Keratinocyte (primary cell): ENCODE measurements at places on chromosomes 5 and 9. TPM values are rescaled to one million over a fixed set of nuclear protein-coding genes. Genes with fewer than 3 reads are reported as not detected.
A peak's percentile ranks its signal among the peaks of the same experiment; 100 is the strongest.

LAMC3 gene
- not detected in 3 replicates for polyA plus RNA-seq

TNC gene
- polyA plus RNA-seq, result 50.0 to 103 TPM (median 58.7 TPM) in 3 replicates

TENT4A gene
- polyA plus RNA-seq, result 4.0 to 5.9 TPM (median 4.2 TPM) in 3 replicates

- no peaks in the 10 kb centered on the region for H3K36me3 ChIP-seq
- no peak overlapping the region for H3K4me3 ChIP-seq
- H3K4me1 ChIP-seq, result peaks cover 4% of the 10 kb centered on the region
- H3K27ac ChIP-seq, result no peak overlapping the region
- no peaks in the 10 kb centered on the region for H3K27me3 ChIP-seq
These were observed 31.3 kb downstream of the SPRY4 start for GRCh38 chr5:142293486-142293885.

DNA sequence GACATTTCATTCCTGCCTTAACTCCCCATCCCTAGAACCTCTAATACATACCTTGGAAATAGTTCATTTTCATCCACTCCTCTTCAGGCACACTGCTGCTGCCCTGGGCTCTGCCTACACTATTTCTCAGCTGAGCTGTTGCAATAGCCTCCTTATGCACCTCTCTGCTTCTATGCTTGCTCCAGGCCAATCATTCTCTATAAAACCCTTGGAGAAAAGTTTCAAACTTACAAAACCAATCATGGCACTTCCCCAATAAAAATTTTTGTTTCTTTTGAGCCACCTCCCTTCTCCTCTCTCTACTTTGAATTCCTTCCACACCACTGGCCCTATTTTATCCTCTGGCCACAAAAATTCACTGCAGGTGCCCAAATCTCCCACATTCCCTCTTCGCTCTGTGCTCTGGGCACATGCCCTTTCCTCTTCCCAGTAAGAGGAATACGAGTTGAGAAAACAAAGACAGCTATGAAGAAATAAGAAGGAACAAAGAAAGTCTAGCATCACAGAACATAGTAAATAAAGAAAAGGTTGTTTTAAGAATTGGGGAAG, 301.4 kb downstream of the ELAVL2 start:
- no peak overlapping the region for H3K27ac ChIP-seq
- DNase-seq, result no peak
- no peaks in the 10 kb centered on the region for H3K4me1 ChIP-seq
- H3K27me3 ChIP-seq, result no peaks in the 10 kb centered on the region
- no peaks in the 10 kb centered on the region for H3K36me3 ChIP-seq

- no peak overlapping the region for H3K4me3 ChIP-seq
- H3K36me3 ChIP-seq, result peaks cover 13% of the 10 kb centered on the region
- no peak for DNase-seq
These were observed 79.5 kb downstream of the PRRT1B start for GRCh38 chr9:131624636-131625507.

DNA sequence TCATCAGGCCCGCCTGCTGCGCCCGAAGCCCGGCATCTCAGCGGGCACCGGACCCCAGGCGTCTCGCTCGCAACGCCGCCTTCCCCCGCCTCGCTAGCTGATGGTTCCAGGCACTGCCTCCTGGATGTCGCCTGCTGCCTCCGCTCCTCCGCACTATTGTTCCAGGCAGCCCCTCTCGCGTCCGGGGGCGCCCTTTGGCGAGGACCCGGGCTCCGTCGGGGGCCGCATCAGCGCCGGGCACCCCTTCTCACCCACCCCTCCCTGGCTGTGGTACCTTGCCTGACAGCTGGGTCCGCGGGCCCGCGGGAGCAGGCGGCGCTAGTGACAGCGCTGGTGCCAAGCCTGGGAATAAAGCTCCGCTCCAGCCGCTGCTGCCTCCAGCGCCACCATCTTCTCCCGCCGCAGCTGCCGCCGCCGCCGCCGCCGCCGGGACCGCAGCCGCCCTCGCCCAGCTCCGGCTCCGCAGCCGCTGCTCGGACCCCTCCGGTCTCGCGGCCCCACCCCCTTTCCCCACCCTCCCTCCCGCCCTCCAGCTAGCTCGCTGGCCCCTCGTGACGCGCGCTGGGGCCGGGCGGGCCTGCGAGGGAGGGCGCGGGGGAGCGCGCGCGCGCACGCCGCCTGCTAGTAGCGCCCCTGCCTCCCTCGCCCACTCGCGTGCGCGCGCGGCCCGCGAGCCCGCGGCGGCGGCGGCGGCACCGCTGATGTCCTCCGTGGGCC, at the start of gene APBA1:
Gene APBA1, minus strand, starts transcription at position 493 of the 717 bp plus-strand sequence.
- DNase-seq, result no peak
- H3K4me1 ChIP-seq, result peaks cover 27% of the 10 kb centered on the region
- H3K4me3 ChIP-seq, result peak within 1 kb of the TSS; percentile 71
- no peak within 1 kb of the TSS for H3K27ac ChIP-seq

GRCh38 chr9:134239130-134239903, 75.0 kb upstream of the RNU6ATAC start:
- H3K4me3 ChIP-seq, result no peak overlapping the region
- H3K27me3 ChIP-seq, result peaks cover 22% of the 10 kb centered on the region
- H3K36me3 ChIP-seq, result no peaks in the 10 kb centered on the region

GRCh38 chr9:101047848-101048397, 19.4 kb downstream of the PLPPR1 start:
- H3K36me3 ChIP-seq, result no peaks in the 10 kb centered on the region
- H3K4me3 ChIP-seq, result no peak overlapping the region
- no peak overlapping the region for H3K27ac ChIP-seq
- no peaks in the 10 kb centered on the region for H3K4me1 ChIP-seq
- no peaks in the 10 kb centered on the region for H3K27me3 ChIP-seq

- peaks cover 28% of the 10 kb centered on the region for H3K36me3 ChIP-seq
- DNase-seq, result no peak
- H3K27ac ChIP-seq, result no peak overlapping the region
- H3K4me1 ChIP-seq, result peaks cover 46% of the 10 kb centered on the region
- no peak overlapping the region for H3K4me3 ChIP-seq
These were observed 6.6 kb downstream of the CLTB start for GRCh38 chr5:176409765-176410164.

DNA sequence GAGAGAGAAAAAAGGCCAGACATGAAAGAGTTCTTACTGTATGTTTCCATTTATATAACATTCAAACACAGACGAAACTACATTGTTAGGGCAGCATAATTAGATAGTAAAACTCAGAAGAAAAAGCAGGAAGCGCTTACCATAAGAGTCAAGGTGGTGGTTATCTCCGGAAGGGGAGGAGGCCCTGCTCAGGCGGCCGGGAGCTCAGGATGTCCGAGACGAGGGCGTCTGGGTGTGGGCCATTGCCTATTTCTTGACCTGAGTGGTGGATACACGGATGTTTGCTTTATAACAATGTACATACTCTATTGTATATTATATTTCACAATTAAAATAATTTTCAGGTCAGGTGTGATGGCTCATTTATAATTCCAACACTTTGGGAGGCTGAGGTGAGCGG, 80.9 kb upstream of the COL5A1 start:
- no peaks in the 10 kb centered on the region for H3K27me3 ChIP-seq
- no peak overlapping the region for H3K27ac ChIP-seq
- H3K36me3 ChIP-seq, result no peaks in the 10 kb centered on the region
- H3K4me1 ChIP-seq, result no peaks in the 10 kb centered on the region
- H3K4me3 ChIP-seq, result no peak overlapping the region
- no peak for DNase-seq

- no peaks in the 10 kb centered on the region for H3K4me1 ChIP-seq
- no peak overlapping the region for H3K27ac ChIP-seq
- no peak overlapping the region for H3K4me3 ChIP-seq
- DNase-seq, result no peak
- no peaks in the 10 kb centered on the region for H3K36me3 ChIP-seq
These were observed 265.2 kb downstream of the TMEM38B start for GRCh38 chr9:105959531-105959930.
